ENCODE measurements at places on chromosomes 16 and 17. TPM values are rescaled to one million over a fixed set of nuclear protein-coding genes. Genes with fewer than 3 reads are reported as not detected.
A peak's percentile ranks its signal among the peaks of the same experiment; 100 is the strongest.

ZNF764 gene
- 6.3 TPM for total RNA-seq

RBFOX1 gene
- 52.9 TPM for total RNA-seq

ITGAD gene
- total RNA-seq = not detected

TP53TG3F gene
- not detected for total RNA-seq

SHISA9 gene
- total RNA-seq = 0.24 TPM

SOX9 gene
- 14.3 TPM for total RNA-seq

CACNA1H gene
- total RNA-seq = 2.9 TPM

DNA sequence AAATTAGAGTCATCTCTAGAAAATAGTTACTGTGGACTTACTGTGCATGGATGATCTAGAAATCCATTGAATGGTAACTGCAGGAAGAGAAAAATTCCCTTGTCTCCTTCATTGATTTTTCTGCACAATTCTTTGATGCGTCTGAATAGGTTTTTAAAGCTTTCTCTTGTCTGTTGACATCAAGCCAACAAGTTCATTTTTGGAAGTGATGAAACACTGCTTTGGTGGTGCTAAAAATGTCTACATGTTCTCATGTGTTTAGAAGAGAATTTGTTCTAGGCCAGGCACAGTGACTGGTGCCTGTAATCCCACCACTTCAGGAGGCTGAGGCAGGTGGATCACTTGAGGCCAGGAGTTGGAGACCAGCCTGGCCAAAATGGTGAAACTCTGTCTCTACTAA, 57.1 kb upstream of the AXIN2 start:
- H3K27ac ChIP-seq = no peak overlapping the region
- no peaks in the 10 kb centered on the region for H3K36me3 ChIP-seq
- H3K4me1 ChIP-seq = no peaks in the 10 kb centered on the region
- no peak overlapping the region for H3K4me3 ChIP-seq
- H3K27me3 ChIP-seq = no peaks in the 10 kb centered on the region

DNA sequence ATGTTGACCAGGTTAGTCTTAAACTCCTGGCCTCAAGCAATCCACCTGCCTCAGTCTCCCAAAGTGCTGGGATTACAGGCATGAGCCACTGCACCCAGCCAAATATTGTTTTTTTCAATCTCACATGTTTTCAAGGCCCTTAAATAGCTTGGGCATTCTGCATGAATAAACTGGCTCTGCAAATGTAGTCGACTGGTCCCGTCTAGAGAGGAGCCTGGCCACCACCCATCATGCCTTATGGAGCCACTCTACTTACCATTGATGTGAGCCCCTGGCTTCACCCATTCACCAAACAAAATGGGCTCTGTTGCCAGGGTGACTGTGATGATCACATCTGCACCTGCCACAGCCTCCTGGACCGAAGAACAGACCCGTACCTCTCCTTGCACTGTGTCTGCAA, 10.8 kb downstream of the CRYM start:
- peak overlapping the region; percentile 76 for H3K27ac ChIP-seq
- no peaks in the 10 kb centered on the region for H3K27me3 ChIP-seq
- no peak overlapping the region for H3K4me3 ChIP-seq
- no peaks in the 10 kb centered on the region for H3K36me3 ChIP-seq

DNA sequence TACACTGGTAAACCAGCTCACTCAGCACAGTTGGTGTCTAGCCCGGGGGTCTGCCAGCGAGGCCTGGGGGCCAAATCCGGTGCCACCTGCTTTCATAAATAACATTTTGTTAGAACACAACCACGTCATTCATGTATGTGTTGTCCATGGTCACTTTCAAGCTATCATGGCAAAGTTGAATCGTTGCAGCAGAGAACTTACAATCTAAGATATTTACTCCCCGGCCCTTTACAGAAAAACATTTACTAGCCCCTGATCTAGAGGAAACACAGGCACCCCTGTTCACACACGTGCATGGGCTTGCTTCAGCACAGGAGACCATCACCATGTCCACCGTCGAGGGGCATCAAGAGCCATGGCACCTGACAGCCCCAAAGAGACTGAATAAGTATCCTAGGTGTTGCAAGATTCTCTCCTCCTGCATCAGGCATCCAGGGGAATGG, 111.4 kb upstream of the DNAH9 start:
- H3K36me3 ChIP-seq = no peaks in the 10 kb centered on the region
- H3K27ac ChIP-seq = no peak overlapping the region
- no peaks in the 10 kb centered on the region for H3K4me1 ChIP-seq
- DNase-seq = no peak

DNA sequence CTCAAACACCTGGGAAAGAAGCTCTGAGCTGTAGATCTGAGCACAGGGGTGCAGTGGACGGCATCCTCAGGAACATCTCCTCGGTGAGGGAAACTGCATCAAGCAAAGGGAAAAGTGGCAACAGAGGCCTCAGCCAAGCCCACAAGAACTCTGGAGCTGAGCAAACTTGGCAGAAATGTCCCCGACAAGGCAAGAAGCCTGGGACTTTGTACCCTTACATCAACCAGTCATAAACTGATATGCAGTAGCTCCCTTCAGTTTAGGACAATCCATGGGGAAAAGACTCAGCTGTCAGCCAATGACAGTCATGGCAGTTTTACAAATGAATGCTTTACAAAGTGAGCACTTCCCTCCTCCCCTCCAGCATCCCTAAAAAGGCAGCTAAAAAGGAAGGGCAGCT, 210.0 kb upstream of the DYNLRB2 start:
- H3K27me3 ChIP-seq = peaks cover 6% of the 10 kb centered on the region
- H3K4me3 ChIP-seq = no peak overlapping the region
- DNase-seq = no peak
- H3K4me1 ChIP-seq = no peaks in the 10 kb centered on the region

- H3K36me3 ChIP-seq = no peaks in the 10 kb centered on the region
- H3K4me1 ChIP-seq = peaks cover 64% of the 10 kb centered on the region
- peak; percentile 80 for DNase-seq
- peak overlapping the region; percentile 96 for H3K27ac ChIP-seq
Observed at GRCh38 chr17:1108765-1109605, 70.8 kb downstream of the ABR start.

DNA sequence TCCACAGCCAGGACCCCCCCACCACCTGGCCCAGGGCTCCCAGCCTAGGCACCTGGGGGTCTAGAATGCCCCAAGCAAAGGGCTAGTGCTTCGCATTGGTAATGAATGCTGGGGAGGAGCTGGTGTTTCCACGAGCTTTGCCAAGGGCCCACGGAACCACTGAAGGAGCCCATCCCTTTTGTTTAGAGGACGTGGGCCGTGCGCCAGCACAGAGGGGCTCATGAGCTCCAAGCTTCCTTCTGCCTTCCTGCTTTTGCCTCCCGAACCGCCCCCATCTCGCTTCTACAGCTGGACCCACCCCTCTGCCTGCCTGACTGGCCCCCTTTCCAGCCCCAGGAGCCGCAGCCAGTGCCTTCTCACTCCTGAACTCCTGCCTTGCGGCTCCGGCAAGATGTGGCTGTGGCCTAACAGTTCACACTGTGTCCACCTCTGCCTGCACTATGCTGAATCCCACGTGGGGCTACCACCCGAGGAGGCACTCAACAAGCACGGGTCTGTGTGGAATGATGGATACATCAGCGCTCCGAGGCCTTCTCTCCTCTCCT, 31.8 kb upstream of the RASD1 start:
- no peaks in the 10 kb centered on the region for H3K36me3 ChIP-seq
- H3K27ac ChIP-seq = no peak overlapping the region
- H3K4me3 ChIP-seq = no peak overlapping the region
- no peaks in the 10 kb centered on the region for H3K27me3 ChIP-seq
- no peaks in the 10 kb centered on the region for H3K4me1 ChIP-seq

DNA sequence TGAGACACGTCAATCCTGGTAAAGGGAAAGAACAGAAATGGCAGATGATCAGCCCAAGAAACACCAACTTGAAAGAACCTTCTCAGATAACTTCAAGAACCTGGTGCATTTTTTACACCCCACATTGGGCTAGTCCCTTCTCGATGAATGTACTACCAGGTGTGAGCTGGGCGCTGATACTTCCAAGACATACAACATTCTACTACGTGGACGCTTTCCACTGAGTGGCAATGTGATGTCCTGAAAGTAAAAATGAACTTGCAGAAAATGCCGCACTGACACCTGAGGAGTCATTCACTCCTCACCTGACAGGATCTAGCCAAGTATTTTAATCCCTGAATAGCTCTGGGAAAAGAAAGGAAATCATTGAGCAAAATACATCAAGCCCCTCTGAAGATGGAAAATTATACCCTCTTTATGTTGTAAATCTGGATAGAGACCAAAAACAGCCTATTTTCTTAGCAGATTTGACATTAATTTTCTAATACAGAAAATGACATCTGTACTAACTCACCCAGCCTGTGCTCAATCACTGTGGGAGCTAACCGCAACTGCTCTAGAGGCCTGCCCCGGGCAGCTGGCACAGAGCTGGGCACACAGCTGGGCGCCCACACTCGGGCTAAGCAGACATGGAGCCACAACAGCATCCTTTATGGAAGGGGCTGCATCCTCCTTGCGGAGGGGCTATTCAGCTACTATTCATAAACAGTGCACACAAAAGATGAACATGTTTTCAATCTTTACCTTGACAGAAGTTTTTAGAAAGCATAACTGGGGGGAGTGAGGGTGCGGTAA, 16.2 kb downstream of the SNN start:
- no peaks in the 10 kb centered on the region for H3K27me3 ChIP-seq
- H3K36me3 ChIP-seq = no peaks in the 10 kb centered on the region
- H3K4me1 ChIP-seq = peaks cover 74% of the 10 kb centered on the region
- no peak for DNase-seq
- H3K27ac ChIP-seq = peak overlapping the region; percentile 68
- no peak overlapping the region for H3K4me3 ChIP-seq

DNA sequence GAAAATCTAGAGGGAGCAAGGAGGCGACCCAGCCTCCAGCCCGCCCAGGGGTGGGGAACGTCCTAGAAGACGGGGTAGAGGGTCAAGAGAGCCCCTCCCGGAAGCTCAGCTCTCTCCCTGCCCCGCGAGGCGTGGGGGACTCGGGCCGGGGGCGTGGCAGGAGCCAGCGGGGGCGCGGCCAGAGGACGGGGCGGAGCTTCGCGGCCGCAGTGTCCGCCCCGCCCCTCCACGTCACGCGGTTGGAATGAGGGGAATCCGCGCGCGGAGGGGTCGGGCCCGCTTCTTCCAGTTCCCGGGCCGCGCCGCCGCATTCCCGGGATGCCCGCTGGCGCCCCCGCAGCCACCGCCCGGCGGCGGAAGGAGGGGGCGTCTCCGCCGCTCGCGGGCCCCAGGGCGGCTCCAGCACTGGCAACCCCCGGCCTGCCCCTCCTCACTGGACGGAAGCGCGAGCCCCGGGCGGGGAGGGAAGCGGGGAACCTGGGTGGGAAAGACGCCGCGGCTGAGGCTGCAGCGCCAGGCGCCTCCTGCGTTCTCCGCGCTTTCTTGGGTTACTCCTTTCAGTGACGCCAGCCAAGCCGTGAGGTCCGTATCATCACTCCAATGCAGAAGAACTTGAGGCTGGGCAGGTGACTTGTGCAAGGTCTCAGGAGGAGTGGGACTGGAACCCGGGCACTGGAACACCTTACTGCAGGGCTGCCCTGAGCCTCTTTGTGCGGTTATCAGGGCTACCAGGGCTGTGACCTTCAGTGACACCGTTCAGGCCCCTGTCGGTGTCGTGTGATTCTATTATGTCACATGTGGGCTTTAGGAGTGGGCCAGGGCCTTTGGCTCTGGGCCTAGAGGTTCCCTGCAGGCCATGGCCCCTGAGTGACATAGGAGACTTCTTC, 4.3 kb downstream of the MYO1C start:
- no peaks in the 10 kb centered on the region for H3K36me3 ChIP-seq
- H3K4me1 ChIP-seq = peaks cover 82% of the 10 kb centered on the region
- peak overlapping the region; percentile 94 for H3K27ac ChIP-seq

DNA sequence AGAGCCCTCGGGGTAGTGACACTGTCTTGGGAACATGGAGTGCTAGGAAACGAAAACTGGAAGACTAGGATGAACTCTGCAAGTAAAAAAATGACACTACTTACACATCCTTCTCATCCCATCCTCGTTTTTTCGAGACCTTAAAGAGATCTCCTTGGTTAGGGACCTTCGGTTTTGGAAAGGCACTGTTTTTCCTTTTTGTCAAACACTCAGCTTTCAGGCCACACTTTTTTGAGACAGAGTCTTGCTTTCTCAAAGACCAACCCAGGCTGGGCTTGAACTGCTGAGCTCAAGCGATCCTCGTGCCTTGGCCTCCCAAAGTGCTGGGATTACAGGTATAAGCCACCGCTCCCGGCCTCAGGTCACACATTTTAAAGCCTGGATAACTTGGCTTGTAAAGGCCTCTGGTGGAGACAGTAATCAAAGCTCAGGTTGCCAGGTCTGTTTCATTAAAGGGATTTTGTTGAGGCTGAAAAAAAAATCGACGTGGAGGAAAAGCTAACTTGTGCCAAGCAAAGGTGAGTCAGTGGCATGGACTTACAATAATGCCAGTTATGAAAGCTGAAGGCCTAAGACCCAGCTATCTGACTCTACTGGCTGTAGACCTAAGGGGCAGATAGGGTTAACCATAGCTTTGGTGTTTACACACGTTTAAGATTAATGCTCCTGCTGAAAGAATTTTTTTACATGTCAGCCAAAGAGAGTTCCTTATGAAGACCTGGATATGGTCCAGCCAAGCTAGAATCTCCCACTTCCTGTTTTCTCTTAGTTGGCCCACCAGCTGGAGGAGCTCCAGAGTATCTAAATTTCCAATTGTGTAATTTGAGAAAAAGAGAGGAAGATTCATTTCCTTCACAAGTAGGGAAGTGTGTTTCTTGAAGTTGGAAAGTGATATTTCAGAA, 823 bp downstream of the NBR1 start:
- H3K4me3 ChIP-seq = peak overlapping the region; percentile 70
- H3K27me3 ChIP-seq = no peaks in the 10 kb centered on the region
- no peaks in the 10 kb centered on the region for H3K36me3 ChIP-seq
- peaks cover 63% of the 10 kb centered on the region for H3K4me1 ChIP-seq
- H3K27ac ChIP-seq = peak overlapping the region; percentile 97

DNA sequence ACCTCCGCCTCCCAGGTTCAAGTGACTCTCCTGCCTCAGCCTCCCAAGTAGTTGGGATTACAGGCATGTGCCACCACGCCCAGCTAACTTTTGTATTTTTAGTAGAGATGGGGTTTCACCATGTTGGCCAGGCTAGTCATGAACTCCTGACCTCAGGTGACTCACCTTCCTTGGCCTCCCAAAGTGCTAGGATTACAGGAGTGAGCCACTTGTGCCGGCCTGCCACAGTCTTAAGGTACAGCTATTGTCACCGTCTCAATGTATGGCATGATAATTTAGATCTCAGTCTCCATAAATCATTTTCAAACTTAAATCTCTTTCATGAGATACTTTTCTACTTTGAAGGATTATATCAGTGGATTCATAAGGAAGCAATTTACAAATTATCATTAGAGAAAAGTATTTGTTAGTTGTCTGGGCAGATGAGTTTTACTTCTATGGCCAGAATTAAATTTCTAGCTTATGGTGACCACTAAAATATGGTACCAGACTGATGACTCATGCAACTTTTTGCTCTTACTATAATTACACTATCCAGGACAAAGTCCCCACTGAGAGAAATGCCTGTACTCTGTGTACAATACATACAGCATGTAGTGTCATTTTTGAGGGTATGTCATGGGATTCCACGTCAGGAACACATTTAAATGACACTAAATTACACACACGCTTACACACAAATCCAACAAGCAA, 1230.3 kb upstream of the GOT2 start:
- H3K27me3 ChIP-seq = no peaks in the 10 kb centered on the region
- no peaks in the 10 kb centered on the region for H3K4me1 ChIP-seq
- no peak overlapping the region for H3K4me3 ChIP-seq
- no peak for DNase-seq
- no peak overlapping the region for H3K27ac ChIP-seq

GRCh38 chr17:4856271-4856936, 23.3 kb downstream of the MINK1 start:
- peak overlapping the region; percentile 55 for H3K27ac ChIP-seq
- DNase-seq = no peak
- no peaks in the 10 kb centered on the region for H3K27me3 ChIP-seq

- DNase-seq = peak; percentile 71
- H3K4me3 ChIP-seq = no peak overlapping the region
- no peaks in the 10 kb centered on the region for H3K27me3 ChIP-seq
- H3K36me3 ChIP-seq = peaks cover 38% of the 10 kb centered on the region
- peaks cover 34% of the 10 kb centered on the region for H3K4me1 ChIP-seq
- H3K27ac ChIP-seq = peak overlapping the region; percentile 24
Observed at GRCh38 chr16:3793161-3793576, 75.8 kb upstream of the TRAP1 start.
